Stimulated activated naive CD4-positive, alpha-beta T cell treated with Interleukin-2 at 50 U/mL for 16 hours (primary cell): ENCODE measurements at places on chromosomes 4 and X.

GRCh38 chrX:106935175-106935574 lies 15.0 kb downstream of the CLDN2 start:
- DNase-seq, result no peak

DNA sequence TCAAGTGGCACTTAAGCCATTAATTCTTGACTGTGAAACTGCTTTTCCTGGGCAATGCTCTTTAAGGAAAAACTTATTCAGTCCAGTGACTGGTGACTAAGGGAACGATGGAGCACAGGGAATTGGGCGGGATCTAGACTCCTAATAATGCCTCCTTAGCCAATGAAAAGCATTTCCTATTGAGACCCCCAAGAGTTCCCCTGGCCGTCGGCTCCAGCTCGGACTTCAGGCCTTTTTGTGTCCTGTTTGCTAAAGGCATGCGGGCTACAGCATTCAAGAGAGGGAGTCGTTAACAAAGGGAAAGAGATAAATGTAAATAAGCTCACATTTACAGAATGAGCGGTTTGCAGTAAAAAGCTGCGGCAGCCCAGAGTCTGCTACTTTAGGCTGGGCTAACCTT lies at the start of gene LPAR4:
TSS of gene LPAR4 (plus strand) at position 232 of the 400 bp plus-strand sequence. CDS start 7,150 bp downstream, outside the sequence.
- no peak for DNase-seq

- no peak for DNase-seq
Observed at GRCh38 chr4:8644461-8644891, 51.9 kb downstream of the CPZ start.

DNA sequence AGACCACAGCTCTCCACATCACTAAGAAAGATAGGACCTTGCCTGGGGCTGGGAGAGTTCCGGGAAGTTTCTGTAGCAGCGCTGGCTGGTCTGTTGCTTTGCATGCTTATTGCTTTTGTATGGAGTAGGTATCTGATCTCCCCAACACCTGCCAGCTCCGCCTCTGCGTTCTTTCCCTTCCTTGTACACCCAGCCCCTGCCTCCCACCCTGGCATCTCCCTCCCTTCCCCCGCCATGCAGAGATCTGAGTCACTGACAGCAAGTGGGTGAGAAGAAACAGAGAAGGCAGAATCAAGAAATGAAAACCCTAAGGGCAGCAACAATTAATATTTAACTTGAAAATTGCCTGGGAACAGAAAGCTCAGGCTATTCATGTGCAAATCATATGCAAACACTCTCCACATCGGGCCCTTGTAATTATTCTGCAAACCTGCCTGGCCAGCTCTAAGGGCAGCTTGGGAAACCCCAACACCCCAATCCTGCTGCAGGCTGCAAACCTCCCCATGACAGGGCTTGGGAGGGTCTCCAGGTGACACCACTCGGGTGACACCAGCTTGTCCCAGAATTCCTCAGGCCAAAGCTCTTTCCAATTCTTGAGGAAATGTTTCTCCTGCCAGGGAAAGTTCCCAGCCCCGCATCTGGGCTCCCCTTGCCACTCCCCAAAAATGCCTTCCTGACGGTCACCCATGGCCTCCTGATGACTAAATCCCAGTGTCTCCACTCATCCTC lies 257.2 kb downstream of the FBXW7 start:
- DNase-seq, result no peak

DNA sequence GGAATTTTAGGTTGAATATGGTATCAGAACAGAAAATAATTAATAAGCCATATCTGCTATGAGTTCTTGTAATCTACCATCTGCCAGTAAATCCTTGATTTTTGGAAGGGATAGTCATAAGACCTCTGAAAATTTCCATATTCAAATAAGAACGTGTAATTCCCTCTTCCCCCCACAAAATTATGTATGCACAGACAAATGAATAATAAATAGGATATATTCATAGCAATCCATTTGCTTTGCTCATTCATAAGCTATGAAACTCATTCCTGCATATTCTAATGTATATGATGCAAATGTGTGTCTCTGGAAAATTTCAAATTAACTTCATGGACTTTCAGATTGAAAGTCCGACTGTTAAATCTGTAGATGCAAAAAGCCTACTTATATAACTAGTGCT lies 833.1 kb upstream of the GRID2 start:
- no peak for DNase-seq

- DNase-seq, result no peak
Observed at GRCh38 chr4:148716431-148717052, 274.3 kb upstream of the NR3C2 start.

DNA sequence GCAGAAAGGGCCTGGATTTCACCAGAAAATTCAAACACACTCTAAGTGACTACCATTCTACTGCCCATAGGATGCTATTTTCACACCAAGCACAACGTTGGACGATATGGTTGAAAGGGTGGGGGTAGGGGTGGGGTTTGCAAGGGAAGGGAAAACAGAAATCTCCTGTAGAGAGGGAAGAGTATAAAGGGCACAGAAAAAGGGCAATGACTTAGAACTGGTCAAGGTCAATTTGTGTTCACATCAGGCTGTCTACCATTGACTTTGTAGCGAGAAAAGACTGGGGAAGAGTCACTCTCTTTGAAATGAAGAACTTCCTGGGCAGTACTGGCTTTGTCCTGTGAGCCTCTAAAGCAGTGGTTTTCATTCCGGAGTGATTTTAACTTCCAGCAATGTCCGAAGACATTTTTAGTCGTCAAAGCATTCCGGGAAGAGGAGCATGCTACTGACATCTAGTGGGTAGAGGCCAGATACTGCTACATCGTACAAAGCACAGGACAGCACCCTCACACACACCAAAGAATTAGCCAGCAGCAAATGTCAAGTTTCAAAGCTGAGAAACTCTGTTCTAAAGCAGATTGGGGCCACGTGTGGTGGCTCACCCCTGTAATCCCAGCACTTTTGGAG lies 48.4 kb upstream of the SLC7A3 start:
- DNase-seq, result no peak

GRCh38 chr4:47075919-47076318 lies 44.6 kb downstream of the GABRB1 start:
- no peak for DNase-seq

DNA sequence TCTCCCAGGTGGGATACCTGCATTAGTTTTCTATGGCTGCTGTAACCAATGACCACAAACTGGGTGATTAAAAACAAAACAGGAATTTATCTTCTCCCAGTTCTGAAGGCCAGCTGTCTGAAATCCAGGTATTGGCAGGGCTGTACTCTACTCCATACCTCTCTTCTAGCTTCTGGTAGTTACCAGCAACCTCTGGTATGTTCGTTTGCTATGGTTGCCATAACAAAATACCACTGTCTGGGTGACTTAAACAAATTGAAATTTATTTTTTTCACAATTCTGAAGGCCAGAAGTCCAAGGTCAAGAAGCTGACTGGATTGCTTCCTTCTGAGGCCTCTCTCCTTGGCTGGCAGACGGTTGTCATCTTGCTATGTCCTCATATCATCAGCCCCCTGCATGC lies 642.1 kb upstream of the TENM3 start:
- DNase-seq, result no peak

- DNase-seq, result no peak
Observed at GRCh38 chrX:70754169-70754848, 154.2 kb downstream of the TEX11 start.

DNA sequence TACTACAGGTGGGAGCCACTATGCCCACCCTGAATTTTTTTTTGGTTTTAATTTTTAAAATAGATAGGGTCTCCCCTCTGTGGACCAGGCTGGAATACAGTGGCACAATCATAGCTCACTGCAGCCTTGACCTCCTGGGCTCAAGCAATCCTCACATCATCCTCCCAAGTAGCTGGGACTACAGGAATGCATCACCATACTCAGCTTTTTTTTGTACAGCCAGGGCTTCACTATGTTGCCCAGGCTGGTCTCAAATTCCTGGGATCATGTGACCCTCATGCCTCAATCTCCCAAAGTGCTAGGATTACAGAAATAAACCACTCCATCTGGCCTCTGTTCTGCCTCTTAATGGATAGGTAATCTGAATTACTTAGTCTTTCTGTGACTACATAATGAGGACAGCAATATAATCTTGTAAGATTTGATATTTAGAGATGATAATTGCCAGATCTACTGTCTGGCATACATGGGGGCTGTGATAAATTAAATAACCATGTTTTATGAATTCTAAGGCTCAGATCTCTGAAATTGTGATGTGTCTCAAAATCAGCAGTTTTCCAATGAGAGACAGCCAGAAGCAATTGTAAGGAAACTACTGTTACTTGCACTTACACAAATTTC lies 26.7 kb downstream of the PDS5A start:
- no peak for DNase-seq

GRCh38 chrX:21770631-21771321 lies 12.9 kb upstream of the SMPX start:
- DNase-seq, result no peak

DNA sequence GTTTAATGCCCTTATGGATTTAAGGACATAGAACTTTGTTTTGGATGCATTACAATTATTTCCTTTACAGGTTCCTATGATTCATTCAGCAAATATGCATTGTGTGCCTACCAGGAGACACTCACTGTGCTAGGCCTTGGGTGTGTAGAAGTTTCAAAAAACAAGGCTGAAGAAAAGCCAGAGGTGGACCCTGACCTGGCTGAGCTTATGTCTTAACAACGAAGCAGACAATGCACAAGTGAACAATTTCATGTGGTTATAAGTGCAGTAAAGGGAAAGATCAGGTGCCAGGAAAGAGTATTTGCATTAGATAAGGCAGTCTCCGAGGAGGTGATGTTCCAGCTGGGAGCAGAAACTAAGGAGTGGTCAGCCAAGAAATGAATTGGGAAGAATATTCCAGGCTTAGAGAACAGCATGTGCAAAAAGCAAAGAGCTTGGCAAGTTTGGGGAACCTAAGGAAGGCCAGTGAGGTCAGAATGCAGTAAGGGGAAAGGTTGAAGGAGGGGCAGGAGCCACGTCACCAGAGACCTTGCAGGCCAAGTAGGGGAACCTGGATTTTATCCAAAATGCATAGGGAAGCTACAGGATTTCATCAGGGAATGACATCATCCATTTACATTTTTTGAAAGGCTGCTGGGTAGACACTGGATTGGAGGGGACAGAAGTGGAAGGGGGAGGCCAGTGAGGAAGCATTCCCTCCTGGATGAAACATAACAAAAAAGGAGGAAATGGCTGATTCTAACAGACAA lies 193.6 kb downstream of the SOWAHB start:
- DNase-seq, result no peak

DNA sequence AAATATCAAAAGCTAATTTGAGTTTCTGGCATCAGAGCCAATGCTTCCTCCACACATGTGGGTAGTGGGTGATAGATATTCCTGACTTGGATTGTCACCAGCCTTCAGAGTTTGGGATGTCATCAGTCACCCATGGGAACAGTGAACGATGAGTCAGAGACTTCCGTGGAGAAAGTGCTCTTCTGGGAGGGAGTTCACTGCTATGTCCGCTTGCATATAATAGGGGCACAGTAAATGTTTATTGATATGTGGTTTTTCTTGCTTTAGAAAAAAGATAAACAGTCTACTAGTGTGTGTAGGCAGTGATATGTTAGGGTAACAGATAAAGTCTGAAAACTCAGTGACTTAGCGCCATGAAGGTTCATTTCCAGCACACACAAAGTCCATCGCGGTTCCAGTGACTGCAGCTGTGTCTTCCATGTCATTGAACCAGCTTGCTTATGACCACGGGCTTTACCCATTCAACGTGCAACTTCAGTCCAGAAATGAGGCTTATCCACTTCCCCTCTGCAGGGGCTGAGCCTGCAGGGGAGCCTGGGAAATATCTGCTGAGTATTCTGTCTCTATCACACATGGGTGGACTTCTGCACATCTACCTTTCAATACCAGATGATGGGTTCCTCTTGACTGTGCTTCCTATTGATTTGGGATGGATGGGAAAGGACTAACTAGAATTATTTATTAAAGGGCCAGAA lies 87.7 kb upstream of the WWC2 start:
- DNase-seq, result no peak

GRCh38 chr4:90498175-90498574 lies 371.0 kb downstream of the CCSER1 start:
- no peak for DNase-seq

DNA sequence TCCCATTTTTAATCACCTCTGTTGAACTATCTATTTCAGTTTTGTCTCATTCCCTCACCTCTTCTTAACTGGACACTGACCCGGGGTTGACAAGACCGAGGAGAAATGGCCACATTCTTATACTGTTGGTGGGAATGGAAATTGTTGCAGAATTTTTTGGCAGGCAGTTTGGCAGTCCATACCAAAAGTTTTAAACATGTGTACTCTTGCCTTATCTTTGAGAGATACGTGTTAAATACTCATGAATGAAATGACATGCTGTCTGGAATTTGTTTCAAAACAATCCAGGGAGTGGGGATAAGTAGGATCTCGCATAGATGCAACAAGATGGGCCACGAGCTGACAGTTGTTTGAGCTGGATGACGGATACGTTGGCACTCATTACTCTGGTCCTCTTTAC lies 12.1 kb downstream of the FGFBP1 start:
- DNase-seq, result no peak

DNA sequence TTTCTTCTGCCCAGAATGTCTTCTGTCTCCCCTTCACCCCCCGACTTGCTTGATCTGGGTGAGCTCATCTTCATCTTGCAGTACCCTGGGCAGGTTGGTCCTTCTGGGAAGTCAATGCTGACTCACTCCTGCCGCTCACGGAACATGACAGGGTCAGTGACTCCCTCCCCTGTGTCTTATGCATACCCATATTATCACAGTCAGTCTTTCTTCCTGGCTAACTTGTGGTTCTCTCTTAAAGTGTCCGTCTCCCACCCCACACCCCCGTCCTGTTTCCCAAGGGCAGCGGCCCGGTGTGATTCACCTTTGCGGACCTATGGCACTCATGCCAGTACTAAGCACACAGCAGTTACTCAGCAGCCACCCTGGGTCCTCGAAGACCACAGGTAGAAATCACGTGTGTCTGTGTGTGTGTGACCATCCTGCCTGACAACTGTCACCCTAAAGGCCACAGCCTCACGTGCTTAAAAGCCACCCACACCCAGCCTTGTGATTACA lies 17.7 kb downstream of the IQSEC2 start:
- peak; percentile 7 for DNase-seq

DNA sequence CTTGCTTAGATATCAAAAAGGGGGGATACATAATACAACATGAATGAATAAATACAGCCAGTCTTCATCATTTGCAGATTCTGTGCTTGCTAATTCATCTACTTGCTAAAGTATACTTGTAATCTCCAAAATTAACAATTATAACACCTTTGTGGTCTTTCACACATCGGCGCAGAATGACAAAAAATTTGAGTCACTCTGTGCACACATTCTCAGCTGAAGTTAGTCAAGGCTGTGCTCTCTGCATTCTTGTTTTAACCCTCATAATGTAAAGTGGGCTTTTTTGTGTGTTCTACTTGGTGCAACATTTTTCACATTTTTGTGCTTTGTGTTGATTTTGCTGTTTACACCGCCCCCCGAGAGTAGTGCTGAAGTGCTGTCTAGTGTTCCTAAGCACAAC lies 65.8 kb upstream of the GPRIN3 start:
- no peak for DNase-seq

- no peak for DNase-seq
Observed at GRCh38 chr4:88097301-88097700, 61.1 kb downstream of the ABCG2 start.

GRCh38 chr4:138796761-138797160 lies 218.8 kb upstream of the NOCT start:
- DNase-seq, result no peak

- no peak for DNase-seq
Observed at GRCh38 chr4:122854447-122855352, 28.1 kb downstream of the FGF2 start.

GRCh38 chr4:40264497-40264896 lies 67.7 kb downstream of the RHOH start:
- DNase-seq, result no peak

- DNase-seq, result no peak
Observed at GRCh38 chr4:155668707-155669220, 2.1 kb downstream of the GUCY1A1 start.
